ENCODE measurements at places on chromosomes 4 and X.

DNA sequence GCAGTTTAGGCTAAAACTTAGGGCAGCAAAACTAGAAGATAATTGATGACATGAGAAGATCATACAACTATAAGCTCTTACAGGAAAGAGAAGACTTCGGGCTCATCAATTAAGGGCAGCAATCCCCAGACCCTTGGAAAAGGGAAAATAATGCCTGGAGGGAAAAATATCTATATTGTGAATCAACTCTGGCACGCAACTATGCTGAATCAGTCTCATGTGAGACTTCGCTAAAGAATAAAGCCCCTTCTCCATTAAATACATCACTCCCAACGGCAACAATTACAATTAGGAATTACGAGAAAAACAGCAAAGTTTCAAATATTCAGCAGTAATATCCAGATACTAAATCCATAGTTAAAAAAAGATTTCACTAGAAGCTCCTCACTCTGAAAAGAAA is 2016.8 kb upstream of the IGFBP7 start:
- DNase-seq, result no peak

GRCh38 chrX:8988446-8988845 is 45.5 kb downstream of the FAM9B start:
- DNase-seq, result no peak

DNA sequence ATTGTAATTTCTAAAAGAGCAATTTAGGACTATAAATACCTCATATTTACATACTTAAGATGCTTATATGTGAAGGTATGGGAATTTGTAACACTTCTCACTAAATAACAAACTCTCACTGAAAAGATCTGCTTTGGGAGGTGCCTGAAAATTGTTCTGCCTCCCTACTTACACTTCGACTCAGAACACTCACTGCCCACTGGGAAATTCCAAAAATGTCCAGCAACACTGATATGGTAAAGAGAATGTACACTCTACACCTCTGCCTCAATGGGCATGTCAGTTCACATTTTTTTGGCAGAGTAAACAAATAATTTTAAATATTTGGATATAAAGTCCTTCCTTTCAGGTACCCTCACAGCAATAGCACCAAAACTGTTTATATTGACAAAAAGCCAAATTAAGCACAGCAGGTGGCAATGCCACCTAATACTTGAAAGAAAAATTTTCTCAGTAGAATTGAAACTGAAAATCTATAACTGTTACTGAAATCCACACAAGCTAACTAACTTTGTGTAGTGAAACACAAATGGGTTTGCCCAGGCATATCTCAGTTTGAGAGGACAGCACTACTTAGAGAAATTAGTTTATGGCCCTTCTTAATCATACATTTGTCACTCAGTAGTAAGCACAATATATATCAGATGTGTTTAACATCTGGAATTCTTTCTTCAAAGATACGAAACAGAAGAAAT is 67.1 kb downstream of the PRDM5 start:
- no peak for DNase-seq

DNA sequence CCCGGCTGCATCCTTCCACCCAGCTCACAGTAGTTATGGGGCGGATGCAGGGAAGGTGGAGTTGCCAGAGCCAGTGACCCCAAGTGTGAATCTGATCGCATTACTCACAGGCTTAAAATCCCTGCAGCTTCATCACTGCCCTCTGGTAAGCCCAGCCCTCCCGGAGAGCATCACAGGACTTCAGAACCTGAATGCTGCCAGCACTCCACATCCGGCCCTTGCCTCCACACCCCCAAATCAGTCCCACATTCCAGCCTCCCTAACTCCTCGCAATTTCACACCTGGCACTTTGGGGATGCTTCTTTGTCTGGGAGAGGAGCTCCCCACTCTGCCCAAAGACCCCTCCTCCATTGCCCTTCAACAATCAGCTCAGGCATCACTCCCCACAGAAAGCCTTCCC is 15.6 kb downstream of the RASL11B start:
- no peak for DNase-seq

- DNase-seq, result no peak
These were observed at the start of gene USP11 for GRCh38 chrX:47232803-47233332. TSS of gene USP11 (plus strand) at chrX:47233009. CDS start at chrX:47233044, 35 bp downstream.

DNA sequence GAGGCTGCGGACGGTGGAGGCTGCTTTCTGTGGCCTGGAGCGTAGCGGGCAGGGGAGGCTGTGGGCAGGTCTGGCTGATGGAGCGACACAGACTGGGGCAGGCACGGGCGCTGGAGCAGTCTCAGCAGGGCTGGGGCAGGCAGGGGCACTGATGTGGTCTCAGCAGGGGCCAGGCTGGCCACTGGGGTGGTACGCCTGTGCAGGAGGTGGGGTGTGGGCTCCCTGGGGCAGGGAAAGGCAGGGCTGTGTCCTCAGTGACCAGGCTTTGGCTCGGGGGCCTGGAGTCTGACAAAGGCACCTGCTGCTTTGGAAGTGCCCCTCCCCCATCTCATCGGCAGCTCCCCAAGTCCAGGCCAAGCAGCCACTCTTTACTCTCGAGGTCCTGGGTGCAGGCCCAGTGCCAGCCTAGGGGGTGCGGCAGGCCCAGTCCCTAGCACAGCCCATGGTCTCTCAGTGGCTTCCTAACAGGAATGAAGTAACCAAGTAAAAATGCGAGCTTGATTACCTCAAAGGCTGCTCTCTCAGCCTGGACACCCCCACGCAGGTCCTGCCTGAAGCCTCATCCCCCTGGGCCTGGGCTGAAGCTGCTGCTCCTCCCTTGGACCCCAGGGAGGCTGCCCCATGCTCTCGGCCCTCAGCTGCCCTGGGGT is 55.5 kb downstream of the ADRA2C start:
- no peak for DNase-seq

DNA sequence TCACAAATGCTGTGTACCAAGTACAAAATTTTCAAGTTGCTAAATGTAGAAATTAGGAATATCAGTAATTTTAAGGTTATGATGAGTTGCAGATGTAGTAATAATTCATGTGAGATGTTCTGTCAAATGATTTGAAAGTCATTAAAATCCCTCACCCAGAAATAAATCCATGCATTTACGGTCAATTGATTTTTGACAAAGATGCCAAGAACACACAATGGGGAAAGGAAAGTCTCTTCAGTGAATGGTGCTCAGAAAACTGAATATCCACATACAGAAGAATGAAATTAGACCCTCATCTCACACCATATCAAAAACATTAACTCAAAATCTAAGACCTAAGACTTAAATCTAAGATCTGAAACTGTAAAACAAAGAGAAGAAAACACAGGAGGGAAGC is 12.9 kb upstream of the BMPR1B start:
- DNase-seq, result no peak

GRCh38 chr4:158291334-158292055 is 81.2 kb downstream of the TMEM144 start:
- no peak for DNase-seq

GRCh38 chrX:112025753-112026152 is 56.8 kb downstream of the TRPC5 start:
- no peak for DNase-seq

- DNase-seq, result no peak
These were observed 83.0 kb downstream of the TNIP2 start for GRCh38 chr4:2673157-2673556.

GRCh38 chr4:74612837-74613236 is 167.9 kb downstream of the AREG start:
- no peak for DNase-seq

- DNase-seq, result no peak
These were observed 19.6 kb downstream of the NKX3-2 start for GRCh38 chr4:13524504-13525243.

Measured in stimulated activated CD4-positive, alpha-beta T cell treated with anti-CD3 and anti-CD28 coated beads, Interleukin-1b, Interleukin-23, amount 100 ng/mL, for 24 hours (primary cell).